Glutamatergic neuron (in vitro differentiated cells): ENCODE measurements at places on chromosomes 3 and 15.

DNA sequence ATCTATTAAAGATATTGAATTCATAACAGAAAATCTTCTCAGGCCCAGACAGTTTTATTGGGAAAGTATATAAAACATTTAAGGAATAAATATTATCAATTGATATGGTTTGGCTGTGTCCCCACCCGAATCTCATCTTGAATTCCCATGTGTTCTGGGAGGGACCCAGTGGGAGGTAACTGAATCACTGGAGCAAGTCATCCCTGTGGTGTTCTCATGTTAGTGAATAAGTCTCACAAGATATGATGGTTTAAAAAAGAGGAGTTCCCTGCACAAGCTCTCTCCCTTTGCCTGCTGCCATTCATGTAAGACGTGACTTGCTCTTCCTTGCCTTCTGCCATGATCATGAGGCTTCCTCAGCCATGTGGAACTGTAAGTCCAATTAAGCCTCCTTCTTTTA lies 160.5 kb downstream of the ANO10 start:
- DNase-seq = no peak

GRCh38 chr3:154548341-154548740 lies 118.4 kb upstream of the GPR149 start:
- no peak for DNase-seq

GRCh38 chr3:149901770-149902169 lies 68.9 kb downstream of the PFN2 start:
- no peak for DNase-seq

- no peak for DNase-seq
Measured at GRCh38 chr15:96849271-96849900, 518.9 kb downstream of the NR2F2 start.

DNA sequence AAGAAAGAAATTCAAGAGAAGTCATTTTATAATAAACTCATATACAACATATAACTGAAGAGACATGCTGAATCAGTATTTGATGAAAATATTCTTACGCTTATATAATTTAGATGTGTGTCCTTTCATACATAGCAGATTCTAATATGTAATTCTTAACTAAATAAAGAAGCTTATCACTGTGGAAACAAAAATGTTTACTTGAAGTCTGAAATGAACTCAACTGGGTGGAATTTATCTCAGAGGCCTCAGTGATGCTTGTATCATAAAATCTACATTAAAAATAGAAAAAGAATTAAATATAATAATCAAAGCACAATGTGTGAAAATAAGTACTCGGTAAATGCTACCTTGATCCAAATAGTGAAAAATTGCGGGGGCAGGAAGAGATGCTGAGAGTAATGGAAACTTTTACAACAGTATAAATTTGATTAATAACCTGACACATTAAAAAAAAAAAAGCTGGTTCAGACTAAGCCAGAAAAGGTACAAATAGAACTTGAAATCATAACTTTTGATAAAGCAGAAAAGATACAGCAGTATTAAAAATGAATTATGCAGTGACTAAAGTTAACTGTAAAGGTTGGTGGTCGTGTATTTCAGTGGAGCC lies 12.0 kb upstream of the CBLB start:
- DNase-seq = no peak

DNA sequence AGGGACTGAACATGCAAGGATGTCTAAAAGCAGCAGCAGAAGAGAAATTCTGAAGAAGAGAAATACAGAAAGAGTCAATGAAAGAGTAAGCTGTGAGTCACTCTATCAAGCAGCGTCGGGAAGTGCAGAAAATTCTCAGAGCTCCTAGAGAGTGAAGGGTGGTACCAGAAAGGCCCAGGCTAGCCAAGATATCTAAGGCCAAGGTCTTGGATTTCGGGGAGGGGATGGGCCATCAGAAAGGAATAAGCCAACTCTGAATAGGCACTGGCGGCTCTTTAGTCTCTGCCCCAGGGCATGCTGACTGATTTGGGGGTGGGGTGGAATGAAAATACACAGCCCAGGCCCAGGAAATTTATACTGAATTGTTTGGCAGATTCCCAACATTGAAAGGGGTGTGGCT lies 70.8 kb downstream of the GPR156 start:
- no peak for DNase-seq

- no peak for DNase-seq
Measured at GRCh38 chr3:172203522-172204258, 164.3 kb downstream of the FNDC3B start.
